ENCODE measurements at places on chromosomes 2 and 18.

- DNase-seq: no peak
Observed at GRCh38 chr2:236498369-236498768, 71.3 kb upstream of the ACKR3 start.

DNA sequence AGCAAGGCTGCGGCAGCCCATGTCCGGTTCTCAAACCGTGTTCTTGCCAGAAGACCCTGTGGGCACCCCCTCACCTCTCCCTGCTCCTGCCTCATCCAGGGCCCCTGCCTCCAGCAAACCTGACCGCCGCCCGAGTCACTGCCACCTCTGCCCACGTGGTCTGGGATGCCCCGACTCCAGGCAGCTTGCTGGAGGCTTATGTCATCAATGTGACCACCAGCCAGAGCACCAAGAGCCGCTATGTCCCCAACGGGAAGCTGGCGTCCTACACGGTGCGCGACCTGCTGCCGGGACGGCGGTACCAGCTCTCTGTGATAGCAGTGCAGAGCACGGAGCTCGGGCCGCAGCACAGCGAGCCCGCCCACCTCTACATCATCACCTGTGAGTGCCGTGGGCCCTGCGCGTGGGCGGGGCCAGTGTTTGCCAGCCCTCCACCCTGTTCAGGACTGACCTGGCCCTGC lies 32.2 kb downstream of the MTERF4 start:
- DNase-seq: no peak

GRCh38 chr2:210198326-210198725 lies 26.9 kb downstream of the ACADL start:
- no peak for DNase-seq

- DNase-seq: no peak
Observed at GRCh38 chr2:84807063-84807485, 73.8 kb downstream of the TRABD2A start.

DNA sequence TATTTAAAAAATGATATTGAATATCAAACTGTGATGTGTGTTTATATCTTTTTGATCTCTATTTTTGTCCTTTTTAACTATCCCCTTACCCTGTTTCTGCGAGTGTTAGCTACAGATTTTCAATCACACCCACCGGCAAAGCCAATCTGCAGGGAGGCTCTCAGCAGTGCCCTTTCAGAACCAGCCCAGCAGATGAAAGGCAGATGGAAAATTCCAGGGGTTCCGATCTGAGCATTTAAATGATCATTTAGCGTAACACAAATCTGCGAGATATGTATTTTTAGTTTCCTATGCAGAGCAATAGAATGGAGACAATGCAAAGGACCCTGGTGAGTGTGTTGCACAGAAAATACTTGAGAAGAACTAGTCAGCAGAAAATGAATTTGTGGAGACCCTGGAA lies 2170.5 kb upstream of the PIK3C3 start:
- no peak for DNase-seq

DNA sequence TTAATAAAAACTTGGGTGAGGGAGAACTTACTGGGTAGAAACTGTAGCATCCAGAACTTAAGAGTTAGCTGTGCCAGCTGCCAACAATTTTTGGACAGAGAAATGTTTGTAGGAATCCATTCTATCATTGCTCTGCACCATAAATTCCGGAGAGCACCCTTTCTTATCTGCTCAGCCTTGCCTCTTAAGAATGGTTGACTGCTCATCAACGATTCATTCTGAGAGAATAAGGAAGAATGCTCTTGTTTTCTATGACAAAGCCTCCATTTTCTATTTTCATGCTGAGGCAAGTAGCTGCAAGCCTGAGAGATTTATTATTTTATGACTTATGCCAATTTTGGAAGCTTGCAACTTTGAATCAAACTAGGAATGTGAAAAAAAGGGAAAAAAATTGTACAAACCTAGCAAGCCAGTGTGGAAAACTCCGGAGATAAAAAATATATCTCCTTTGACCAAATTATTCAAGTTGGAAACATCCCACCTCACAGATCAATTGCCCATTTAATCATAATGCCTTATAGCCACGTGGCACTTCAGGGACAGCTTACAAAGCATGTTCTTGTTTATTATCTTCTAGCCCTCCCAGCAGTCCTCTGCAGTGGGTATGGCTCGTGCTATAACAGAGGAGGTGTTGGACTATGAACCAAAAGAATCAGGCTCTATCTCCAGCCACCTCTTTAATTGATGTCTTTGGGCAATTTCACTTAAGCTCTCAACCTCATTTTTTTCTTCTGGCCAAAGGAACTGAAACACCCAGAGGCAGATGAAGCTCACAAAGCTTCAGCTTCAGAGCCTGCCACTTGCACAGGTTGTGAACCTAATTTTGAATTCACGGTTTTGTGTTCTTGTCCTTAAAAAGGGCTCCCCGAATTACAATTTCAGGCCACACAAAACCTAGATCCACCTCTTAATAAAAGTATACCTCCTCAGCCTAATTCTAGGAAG lies 40.9 kb upstream of the ATL2 start:
- DNase-seq: no peak

DNA sequence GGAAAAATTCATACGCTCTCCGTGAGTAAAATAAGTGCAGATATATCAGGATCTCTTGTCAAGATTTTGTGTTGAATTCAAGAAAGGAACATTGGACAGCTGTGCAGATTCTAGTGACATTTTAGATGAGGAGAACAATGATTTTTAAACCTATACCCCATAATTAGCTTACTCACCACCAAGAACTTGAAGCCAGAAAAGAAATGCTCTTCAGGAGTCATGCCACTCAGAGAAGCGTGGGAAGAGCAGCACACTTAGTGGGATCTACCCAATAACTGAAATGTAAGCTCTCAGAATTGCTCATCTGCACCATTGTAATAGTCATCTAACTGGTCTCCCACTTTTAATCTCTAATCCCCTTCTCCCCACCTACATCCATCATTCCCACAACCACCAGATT lies 9.2 kb upstream of the ERMN start:
- DNase-seq: no peak

GRCh38 chr18:59631583-59632181 lies 65.5 kb downstream of the CCBE1 start:
- no peak for DNase-seq

- no peak for DNase-seq
Observed at GRCh38 chr2:36452260-36452659, 96.7 kb downstream of the CRIM1 start.

GRCh38 chr2:5150871-5151270 lies 541.3 kb upstream of the SOX11 start:
- DNase-seq: no peak

- no peak for DNase-seq
Observed at GRCh38 chr2:26712486-26713465, 20.3 kb downstream of the KCNK3 start.

DNA sequence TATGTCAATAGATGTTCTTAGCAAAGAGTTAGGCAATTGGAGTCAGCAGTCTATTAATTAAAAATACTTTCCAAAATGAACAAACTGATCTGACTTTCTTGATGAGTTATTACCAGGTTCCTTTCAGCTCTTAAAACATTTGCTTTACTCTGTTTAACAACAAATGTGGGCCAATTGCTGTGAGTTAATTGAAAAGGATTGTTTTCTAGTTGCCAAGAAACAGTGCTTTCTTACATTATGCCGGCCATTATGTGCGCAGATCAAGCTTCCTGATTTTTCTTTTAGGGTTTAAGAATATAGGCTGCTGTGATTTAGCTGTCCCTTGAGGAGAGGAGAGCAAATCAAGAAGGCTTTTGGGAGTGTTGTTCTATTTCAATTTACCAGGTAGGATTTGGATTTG lies 50.5 kb upstream of the ITPRID2 start:
- DNase-seq: no peak

DNA sequence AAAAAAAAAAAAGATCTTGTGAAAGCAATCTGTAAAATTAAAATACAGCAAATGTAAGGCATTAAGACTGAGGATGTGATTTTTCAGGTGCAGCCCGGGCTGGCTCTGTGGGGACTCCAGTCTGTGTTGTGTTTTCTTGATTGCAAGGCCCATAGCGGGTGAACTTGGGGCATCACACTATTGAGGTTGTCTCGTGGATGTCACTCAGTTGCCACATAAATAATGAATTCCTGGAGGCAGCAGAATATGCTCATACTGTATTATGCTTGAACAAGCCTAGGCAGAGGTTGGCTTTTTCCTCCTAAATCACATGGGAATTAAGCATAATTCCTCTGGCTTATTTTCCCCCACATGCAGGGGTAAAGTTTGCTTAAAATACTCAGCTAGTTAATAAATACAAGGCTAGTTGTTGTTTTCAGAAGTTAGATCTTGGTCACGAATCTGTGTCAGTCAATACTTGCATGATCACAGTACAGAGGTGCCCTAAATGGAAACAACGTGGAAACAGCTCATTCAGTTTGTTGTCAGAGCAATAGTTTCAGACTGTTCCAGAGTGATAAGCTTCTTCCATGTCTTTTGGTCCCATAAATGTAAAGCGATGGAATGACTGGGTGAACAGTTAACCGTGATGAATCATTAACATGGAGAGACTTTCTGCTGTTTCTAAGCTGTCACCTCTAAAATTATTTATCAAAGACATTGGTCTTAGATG lies 16.4 kb downstream of the GEMIN6 start:
- DNase-seq: no peak

GRCh38 chr18:42011053-42011452 lies 56.0 kb downstream of the PIK3C3 start:
- DNase-seq: no peak

- no peak for DNase-seq
Observed at GRCh38 chr2:59312029-59312428, 1070.9 kb upstream of the FANCL start.

GRCh38 chr2:45736757-45737704 lies 85.6 kb downstream of the PRKCE start:
- no peak for DNase-seq

DNA sequence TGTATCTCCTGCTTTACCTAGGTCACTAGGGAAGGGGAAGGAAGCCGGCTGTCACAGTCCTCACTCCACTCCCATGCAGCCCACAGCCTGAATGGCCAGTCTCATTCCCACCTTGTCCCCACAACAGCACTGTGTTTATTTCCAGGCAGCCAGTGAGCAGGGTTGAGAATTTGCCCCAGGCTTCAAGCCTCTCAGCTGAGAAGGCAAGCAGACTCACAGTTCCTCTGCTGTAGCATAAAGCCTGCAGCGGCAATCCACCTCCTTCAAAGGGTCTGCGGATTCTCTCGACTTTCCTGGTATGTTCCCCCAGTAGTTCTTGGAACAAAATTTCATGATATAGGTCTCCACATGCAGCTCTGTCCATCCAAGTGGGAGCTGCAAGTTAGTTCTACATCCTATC lies 262.9 kb upstream of the GULP1 start:
- DNase-seq: no peak

GRCh38 chr2:74857725-74858124 lies 23.8 kb downstream of the HK2 start:
- no peak for DNase-seq

- DNase-seq: no peak
Observed at GRCh38 chr2:42794271-42795046, 2.1 kb upstream of the HAAO start.

- no peak for DNase-seq
Observed at GRCh38 chr18:55503167-55503820, 84.7 kb downstream of the TCF4 start.

GRCh38 chr2:181575024-181575649 lies 81.8 kb downstream of the CERKL start:
- DNase-seq: no peak

- DNase-seq: no peak
Observed at GRCh38 chr2:47088371-47089082, 66.6 kb downstream of the STPG4 start.

GRCh38 chr2:236857781-236858180 lies 227.9 kb upstream of the COPS8 start:
- no peak for DNase-seq

DNA sequence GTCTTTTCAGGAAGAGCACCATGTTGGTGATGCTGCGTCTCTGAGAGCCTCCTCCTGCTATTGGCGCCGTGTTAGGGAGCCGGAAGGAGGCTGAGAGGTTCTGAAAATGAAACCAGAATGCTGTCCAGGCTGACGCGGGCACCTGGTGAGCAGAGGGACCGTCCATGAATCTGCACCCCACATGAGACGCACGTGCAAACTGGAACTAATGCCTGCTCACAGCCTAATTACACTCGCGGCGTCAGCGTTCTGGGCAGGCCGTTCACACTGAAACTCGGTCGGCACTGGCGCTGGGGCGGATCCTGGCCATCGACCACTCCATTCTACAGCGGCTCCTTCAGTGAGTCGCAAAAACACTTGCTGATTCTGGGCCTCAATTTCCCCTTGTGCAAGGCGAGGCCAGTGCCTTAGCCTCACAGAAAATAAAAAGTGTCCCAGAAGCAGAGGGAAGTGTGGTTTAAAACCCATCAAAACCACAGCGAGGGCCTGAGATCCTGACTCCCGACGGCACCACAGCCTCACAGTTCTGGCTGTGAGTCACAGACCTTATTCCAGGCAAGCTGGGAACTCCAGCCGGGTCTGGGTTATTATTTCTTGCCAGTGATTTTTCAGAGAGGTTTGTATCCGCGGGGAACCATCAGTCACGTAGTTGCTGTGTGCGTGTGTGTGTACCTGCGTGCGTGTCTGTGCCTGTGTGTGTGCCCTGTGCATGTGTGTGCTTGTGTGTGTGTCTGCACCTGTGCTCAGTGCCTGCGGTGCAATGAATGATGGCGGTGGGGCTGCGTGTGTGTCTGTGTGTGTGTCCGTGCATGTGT lies 49.1 kb upstream of the CTDP1 start:
- DNase-seq: no peak

- no peak for DNase-seq
Observed at GRCh38 chr2:174914853-174915760, 90.1 kb downstream of the CHN1 start.

DNA sequence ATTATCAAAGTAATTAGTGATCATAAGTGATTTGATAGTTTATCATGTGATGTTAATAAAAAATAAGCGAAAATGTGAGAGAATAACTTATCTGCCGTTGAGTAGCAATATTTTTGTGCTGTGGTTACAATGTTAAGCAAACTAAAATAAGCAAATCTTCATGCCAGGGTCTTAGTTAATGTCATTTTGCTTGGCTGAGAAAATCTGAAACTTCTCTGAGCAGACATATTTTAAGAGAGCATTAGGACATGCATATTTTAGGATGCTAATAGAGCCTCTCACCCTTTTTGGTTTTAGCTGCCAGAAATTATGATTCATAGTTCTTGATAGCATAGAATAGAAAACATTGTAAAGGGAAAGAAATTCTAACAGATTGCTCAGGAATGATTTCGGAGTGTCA lies 233.5 kb upstream of the ZEB2 start:
- DNase-seq: no peak

GRCh38 chr2:173370198-173370597 lies 15.5 kb downstream of the CDCA7 start:
- DNase-seq: no peak

DNA sequence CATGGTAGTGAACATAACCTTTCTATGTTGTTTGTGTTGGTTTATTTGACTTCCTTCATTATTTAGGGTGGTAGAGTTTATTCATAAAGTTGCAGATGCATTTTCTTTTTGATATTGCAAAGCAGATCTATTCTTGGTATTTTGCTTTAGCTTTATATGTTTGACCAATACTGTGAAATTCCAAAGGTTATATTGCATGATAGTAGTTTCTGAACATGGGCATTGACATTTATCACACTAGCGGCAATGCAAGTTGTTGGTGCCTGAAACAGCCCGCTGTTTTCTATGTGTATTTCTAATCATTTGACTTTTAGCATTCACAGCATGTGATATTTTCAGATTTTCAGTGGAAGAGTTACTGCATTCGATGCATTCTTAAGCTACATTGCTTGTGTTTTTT lies 87.2 kb downstream of the ASXL3 start:
- no peak for DNase-seq

GRCh38 chr2:153101187-153101586 lies 377.4 kb downstream of the RPRM start:
- no peak for DNase-seq

GRCh38 chr2:223587301-223587700 lies 14.9 kb downstream of the SCG2 start:
- no peak for DNase-seq

- DNase-seq: no peak
Observed at GRCh38 chr18:57621246-57621604, 411 bp downstream of the NARS1 start.

All from stimulated activated CD8-positive, alpha-beta memory T cell treated with anti-CD3 and anti-CD28 coated beads, Interleukin-2, amount 100 ng/mL, for 48 hours (primary cell).